ENCODE measurements at places on chromosomes 11 and 22.

- DNase-seq, result no peak
These were observed 27.1 kb downstream of the BRD1 start for GRCh38 chr22:49800408-49801238.

- peak; percentile 20 for DNase-seq
These were observed 56.7 kb downstream of the AMBRA1 start for GRCh38 chr11:46537121-46537520.

DNA sequence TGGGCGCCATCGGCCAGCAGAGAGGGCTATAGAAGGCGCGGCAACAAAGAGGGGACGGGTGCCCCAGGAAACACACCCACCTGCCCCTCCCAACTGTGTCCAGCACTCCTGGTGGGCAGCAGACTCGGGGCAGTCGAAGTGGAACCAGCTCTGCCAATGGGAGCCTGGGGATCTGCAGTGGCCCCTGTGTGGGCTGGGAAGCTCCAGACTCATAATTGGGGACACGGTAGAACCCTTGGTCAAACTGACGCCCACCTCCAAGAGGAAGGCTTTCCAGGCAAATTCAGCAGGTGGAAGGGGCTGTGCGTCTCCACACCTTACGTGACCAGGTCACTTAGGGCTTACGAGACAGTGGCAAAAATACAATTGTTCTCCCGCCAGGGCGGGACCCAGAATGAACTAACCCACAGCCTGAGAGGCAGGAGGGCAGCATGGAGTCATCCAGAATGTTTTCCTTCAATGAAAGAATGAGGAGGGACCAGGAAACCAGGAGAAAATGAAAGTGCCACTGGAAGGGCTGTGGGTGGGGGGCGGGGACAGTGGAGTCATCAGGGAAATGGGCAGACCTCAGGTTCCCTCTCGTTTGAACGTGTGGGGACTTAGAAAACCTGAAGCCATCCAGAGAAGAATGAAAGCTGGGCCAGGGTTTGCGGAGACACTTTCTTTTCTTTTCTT, 53.2 kb upstream of the SHANK2 start:
- no peak for DNase-seq

GRCh38 chr11:512761-513595, 5.9 kb upstream of the RNH1 start:
- no peak for DNase-seq

GRCh38 chr22:49210606-49211005, 617.1 kb downstream of the BRD1 start:
- DNase-seq, result no peak

DNA sequence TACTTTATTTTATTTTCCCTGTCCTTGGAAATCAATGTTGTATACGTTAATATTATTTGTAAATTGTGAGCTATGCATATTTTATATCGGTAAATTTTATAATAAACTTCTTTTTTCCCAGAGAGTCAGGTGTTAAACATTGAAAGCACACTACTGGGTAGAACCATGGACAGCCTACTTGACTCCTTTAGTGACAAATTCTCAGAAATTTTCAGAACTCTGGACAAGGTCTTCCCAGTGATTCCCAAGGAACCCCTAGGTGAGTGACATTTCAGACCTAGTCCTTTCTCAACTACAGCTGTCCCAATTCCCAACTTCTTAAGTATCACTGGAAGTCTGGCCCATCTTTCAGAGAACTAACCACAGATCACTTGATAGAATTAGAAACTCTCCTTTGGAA, 107.2 kb downstream of the RCN1 start:
- DNase-seq, result no peak

- DNase-seq, result no peak
These were observed 22.2 kb upstream of the CCDC34 start for GRCh38 chr11:27385245-27385644.

DNA sequence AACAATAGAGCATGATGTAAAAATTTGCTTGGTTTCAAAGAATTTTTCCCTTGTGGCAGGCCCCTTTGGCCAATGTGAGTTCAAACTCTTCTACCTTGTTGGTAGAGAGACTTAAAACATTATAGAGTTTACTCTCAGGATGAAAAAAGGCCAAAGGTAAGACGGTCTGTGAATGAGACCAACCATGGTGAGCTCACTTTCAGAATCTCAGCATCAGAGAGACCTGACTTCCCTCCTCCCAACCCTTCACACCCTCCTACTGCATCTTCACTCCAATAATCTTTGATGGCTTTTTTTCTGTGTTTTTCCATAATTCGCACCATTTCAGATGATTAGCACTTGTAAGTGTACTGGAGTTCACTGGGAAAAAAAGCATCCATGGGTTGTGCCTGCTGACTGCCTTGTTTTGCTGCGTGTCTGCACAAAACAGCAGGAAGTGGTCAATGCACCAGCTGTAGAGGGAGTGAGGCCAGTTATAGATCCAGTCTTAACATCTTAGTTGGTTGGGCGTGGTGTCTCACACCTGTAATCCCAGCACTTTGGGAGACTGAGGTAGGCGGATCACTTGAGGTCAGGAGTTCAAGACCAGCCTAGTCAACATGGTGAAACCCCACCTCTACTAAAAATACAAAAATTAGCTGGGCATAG, 64.1 kb downstream of the SLC1A2 start:
- DNase-seq, result no peak

DNA sequence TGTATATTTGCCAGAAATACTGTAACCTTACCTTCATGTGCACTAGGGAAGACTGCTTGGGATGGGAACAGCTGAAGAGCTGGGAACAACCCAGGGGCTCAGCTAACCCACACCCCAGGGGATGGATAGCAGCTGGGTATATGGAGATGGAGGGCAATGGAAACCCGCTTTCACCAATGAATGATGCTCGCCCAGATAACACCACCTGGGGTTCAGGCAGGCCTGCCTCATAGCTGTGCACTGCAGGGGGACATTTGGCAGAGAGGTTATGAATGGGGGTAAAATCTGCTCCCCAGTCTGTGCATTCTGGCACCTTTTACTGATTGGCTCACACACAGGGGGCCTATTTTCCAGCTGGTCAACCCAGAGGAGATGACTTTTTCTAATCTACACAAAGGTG, 170.7 kb downstream of the CHST1 start:
- no peak for DNase-seq

DNA sequence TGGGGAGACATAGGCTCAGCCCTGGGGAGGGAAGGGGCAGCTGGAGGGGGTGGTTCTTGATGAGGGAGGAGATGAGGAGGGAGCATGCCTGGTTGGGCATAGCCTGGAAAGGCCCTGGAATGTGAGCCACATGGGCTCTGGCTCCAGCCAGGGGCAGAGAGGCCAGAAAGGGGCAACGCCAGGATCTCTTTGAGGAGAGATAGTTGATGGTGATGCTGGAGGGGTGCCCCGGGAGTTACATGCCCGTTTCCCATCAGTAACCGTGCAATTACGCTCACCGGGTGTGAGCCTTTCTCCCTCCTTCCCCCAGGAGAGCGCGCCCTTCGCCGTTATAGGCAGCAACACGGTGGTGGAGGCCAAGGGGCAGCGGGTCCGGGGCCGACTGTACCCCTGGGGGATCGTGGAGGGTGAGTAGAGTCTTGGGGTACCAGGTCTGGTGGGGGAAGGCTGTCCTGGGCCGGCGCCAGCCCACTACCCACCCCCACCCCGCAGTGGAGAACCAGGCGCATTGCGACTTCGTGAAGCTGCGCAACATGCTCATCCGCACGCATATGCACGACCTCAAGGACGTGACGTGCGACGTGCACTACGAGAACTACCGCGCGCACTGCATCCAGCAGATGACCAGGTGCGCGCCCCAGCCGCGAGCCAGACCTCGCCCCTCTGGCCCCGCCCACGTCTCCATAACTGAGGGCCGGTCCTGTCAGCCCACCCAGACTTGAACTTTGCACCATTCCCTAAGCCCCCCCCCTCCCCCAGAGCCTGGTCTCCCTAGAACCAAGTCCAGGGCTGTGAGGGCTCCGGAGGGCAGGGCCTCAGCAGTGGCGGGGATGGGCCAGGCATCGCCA, 1.8 kb upstream of the GP1BB start:
- DNase-seq, result no peak

GRCh38 chr11:61904539-61905048, 12.8 kb downstream of the RAB3IL1 start:
- no peak for DNase-seq

All from NCI-H1930 (cell line).